ENCODE measurements at places on chromosomes 6 and 20.
A peak's percentile ranks its signal among the peaks of the same experiment; 100 is the strongest.

- no peaks in the 10 kb centered on the region for H3K27me3 ChIP-seq
- H3K36me3 ChIP-seq = peaks cover 46% of the 10 kb centered on the region
- H3K4me1 ChIP-seq = peaks cover 8% of the 10 kb centered on the region
- H3K27ac ChIP-seq = peak overlapping the region; percentile 77
- DNase-seq = no peak
- no peak overlapping the region for H3K4me3 ChIP-seq
Observed at GRCh38 chr6:52423971-52424381, 3.8 kb downstream of the EFHC1 start.

- H3K27me3 ChIP-seq = no peaks in the 10 kb centered on the region
- H3K27ac ChIP-seq = no peak overlapping the region
- no peak for DNase-seq
- H3K4me1 ChIP-seq = no peaks in the 10 kb centered on the region
Observed at GRCh38 chr6:37238381-37238780, 19.2 kb upstream of the TBC1D22B start.

- no peak overlapping the region for H3K27ac ChIP-seq
- peaks cover 2% of the 10 kb centered on the region for H3K4me1 ChIP-seq
- H3K4me3 ChIP-seq = peak overlapping the region; percentile 93
- no peak for DNase-seq
Observed at GRCh38 chr20:35952480-35953386, 1.6 kb downstream of the SCAND1 start.

- no peaks in the 10 kb centered on the region for H3K36me3 ChIP-seq
- H3K27ac ChIP-seq = no peak overlapping the region
- H3K4me1 ChIP-seq = no peaks in the 10 kb centered on the region
- no peaks in the 10 kb centered on the region for H3K27me3 ChIP-seq
- no peak overlapping the region for H3K4me3 ChIP-seq
- DNase-seq = no peak
Observed at GRCh38 chr6:151730496-151730870, 77.0 kb upstream of the ESR1 start.

- peak overlapping the region; percentile 79 for H3K4me3 ChIP-seq
- H3K27ac ChIP-seq = no peak overlapping the region
- peaks cover 20% of the 10 kb centered on the region for H3K4me1 ChIP-seq
- H3K27me3 ChIP-seq = peaks cover 16% of the 10 kb centered on the region
- H3K36me3 ChIP-seq = peaks cover 37% of the 10 kb centered on the region
- DNase-seq = no peak
Observed at GRCh38 chr6:33314943-33315792, 1.3 kb upstream of the TAPBP start.

All from neuronal stem cell (in vitro differentiated cells).